ENCODE measurements at places on chromosomes 4 and X.

GRCh38 chr4:136841526-136841925 is 690.8 kb downstream of the PCDH18 start:
- DNase-seq: no peak

DNA sequence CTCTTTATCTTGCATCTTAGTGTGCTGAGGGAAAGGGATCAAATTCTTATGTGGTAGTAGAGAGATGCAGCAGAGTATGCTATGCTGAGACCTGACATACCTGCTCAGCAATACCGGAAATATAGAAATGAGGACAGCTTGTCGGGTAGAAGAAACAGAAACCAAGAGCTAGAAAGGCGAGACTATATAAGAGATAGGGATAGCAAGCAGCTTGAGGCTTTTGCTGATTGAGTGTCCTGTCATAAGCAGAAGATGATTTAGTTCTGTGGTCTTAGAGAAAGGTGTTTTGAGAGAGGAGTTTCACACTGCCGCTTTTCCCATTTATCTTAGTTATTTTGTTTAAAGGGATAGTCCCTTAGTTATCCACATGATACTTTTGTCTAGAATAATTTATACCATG is 31.7 kb downstream of the USP9X start:
- no peak for DNase-seq

DNA sequence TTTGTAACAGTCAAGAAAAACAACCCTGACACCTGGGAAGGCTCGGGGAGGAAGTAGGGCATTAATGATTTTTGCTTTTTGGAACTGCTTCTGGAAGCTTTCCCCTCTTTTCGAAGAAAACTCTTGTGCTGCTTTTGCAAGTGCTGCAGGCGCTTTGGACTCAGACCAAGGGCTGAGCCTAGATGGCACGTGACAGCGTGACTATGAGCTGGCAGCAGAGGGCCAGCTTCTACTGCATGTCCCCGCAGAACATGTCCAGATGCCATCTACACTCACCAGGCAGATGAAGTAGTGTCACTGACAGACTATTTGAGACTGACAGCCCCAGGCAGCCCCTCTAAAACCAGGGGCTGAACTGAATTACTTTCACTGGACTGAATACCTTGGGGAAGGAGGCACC is 6.2 kb downstream of the NR0B1 start:
- DNase-seq: no peak

DNA sequence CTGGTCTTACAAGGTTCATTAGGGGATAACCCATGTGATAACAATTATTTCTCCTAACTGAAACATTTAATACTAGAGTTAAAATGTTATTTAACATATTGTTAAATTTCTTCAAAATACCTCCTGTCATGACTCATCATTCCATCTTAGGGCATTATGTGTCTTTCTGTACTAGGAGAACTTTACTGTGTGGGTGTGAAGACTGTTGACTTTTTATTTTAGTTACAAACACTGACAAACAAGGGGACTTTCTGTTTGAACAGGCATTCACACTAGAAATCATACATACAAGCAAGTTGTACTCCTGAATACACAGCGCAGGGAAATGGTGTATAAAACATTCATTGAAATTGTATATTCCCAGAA is 175.9 kb downstream of the FBXW7 start:
- DNase-seq: no peak

DNA sequence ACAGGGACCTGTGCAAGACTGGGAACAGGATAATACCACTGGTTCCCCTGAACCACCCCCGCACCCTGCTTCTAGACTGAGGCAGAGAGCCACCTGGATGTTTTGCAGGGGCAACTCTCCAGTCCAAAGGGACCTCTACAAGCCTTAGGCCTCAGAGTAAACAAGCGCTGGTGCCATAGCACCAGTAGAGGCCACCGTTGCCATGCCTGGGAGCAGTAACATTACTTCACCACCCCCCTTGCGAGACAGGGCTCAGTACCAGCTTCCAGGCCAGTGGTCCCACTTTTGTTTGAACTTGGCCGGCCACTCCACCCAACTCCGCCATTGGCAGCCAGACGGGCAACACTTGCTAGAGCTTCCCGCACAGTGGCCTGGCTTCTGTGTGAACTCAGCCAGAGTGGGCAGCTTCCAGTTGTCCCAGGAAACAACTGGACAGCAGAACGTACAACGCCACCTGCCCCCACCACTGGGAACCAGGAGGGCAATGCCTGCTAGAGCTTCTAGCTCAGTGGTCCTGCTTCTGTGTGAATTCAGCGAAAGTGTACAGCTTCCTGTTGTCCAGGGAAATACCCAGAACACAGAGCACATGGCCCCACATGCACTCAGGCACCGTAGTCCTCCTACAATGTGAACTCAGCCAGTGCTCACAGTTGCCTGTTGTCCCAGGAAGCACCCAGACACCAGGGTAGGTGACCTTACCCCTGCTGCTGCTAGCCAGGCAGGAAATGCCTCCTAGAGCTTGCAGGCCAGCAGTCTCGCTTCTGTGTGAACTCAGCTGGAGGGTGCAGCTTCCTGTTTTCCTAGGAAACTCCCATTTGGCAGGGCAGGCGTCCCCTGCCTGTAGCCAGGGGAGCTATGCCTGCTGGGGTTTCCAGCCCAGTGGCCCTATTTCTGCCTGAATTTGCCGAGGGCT is 39.9 kb upstream of the PCDH19 start:
- no peak for DNase-seq

GRCh38 chrX:72604112-72604511 is 31.5 kb upstream of the HDAC8 start:
- no peak for DNase-seq

DNA sequence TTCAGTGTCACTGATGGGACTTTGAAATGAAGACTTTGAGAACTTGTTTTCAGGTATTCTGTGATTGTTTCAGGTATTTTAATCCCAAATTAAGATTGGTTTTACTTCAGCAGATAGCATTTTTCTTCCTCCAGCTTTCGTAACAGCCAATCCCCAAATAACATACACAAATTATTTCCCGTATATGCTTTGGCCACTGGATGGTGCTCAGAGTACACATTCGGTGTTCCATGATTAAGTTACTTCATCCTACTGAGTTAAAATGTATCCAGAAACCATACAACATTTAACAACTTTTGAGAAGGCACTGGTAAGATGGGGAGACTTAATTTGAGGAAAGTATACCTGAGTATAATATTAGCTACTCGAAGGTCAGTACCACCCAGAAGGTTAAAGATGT is 233.4 kb upstream of the FAM47A start:
- DNase-seq: no peak

DNA sequence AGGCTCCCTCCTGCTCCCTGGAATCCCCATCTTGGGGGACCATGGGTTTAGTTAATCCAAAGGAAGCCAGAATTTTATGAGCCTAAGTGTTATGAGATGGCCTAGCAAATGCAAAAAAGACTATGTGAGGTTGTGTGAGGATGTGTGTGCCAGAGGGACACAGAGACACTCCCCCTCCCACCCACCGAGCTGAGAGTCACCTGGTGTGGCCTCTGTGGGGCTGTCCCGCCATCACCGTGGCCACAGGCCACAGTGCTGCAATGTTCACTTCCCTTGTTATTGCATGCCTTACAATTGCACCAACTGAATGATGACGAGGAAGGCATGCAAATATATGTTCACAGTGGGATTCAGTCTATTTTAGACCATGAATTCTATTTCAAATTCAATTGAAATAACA is 601 bp upstream of the FGFBP2 start:
- DNase-seq: no peak

GRCh38 chrX:81202943-81203342 is 1.0 kb downstream of the SH3BGRL start:
- no peak for DNase-seq

- DNase-seq: no peak
These were observed 125.0 kb upstream of the TBL1X start for GRCh38 chrX:9339603-9340491.

DNA sequence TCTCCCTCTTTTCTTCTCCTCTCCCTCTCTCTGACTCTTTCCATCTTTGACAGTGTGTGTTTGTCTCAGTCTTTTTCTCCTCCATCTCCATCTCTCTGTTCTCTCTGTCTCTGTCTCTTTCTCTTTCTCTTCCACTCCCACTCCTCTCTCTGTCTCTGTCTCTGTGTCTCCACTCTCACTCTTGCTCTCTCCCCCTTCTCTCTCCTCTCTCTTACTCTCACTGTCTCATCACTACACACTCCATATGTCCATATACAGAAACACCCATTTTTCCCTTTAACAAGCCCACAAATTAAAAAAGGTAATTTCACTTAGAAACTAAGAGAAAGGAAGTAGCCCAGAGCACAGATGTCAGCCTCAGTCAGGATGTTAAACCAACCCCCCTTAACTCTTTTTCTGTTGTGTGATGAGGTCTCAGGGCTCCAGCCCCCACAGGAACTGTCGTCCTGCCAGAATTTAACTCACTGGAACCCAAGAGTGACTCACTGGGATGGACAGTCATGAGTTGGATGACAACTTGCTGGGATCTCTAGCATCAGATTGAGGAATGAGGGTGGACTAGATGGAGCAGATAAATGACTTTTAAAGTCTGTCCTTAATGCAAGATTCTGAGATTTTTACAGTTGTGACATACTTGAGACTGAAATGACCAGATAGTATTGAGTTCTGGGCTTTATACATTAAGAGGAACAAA is 27.5 kb downstream of the OTUD6A start:
- no peak for DNase-seq

DNA sequence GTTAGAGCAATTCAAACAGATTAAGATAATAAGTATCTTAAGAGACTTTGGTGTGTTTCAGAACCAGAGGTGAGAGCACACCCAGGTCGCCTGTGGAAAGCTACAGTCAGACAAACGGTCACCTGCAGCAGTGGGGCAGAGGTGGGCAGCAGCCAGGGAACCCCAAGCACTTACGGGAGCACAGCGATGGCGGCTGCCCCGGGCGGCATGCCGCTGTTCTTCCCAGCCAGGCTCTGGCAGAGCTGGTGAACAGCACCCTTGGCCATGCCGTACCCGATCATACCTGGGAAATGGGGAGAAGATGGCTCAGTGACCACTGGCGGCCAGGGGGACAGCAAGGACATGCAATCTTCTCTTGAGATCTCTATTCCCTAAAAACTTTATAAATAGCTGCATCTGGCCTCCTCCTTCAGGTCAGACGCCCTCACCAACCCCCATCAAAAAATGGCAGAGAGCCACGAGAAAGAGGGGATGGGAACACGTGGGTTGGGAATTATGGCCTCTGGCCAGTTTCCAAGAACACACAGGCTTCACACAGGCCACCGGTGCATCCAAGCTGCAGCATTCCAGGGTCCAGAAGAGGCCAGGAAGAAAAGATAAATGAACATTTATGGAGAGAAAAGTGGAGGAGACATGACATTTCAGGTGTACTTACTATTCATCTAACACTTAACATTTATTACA is 19.7 kb downstream of the QDPR start:
- DNase-seq: no peak

- DNase-seq: no peak
These were observed 137.8 kb downstream of the MID1IP1 start for GRCh38 chrX:38939067-38939466.

DNA sequence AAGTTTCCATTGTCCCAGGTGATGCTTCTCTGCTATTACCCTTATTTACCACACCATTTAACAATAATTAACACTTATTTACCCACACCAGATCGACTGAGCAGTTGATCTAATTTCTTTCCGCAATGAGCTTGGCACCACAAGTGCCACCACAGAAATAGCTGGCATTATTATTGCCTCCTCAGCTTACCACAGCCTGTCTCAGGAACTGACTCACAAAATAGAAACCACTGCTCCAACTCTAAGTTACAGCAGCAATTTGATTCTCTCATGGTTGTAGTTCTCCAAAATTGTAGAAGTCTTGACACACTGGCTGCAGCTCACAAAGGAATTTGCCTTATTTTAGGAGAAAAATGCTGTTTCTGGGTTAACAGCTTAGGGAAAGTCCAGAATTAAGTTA is 22.5 kb downstream of the ZNF721 start:
- DNase-seq: no peak

- DNase-seq: no peak
These were observed 508.7 kb upstream of the HTR2C start for GRCh38 chrX:114075073-114075673.

DNA sequence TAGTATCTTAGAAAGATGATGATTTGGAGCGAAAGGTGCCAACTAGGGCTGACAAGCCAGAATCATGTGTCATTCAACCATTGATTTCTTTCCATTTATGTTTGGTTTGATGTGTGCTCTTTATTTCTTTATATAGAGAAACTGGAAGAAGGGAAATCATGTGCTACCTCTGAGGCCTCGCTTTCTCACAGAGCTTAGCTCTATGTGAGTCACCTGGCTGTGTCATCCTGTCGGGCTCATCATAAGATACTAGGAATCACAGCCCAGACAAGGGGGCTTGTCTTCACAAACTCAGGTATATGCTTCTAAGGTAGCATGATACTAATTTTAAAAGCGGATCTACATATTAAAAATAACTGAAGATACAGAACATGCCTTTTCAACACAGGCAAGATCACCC is 81.7 kb upstream of the GPM6B start:
- no peak for DNase-seq

DNA sequence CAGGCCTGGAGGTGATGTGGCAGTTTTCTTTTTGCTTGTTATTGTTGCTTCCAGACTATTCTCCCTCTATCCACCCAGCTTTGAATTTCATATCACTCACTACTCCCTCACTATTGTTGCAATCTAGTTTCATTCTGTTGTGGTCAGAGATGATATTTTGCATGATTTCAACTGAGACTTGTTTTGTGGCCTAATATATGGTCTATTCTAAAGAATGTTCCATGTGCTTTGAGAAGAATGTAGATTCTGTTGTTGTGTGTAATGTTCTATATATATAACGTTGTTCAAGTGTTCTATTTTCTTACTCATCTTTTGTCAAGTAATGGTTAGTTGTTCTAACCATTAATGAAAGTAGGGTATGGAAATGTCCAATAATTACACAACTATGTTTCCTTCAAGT is 59.0 kb downstream of the THOC2 start:
- DNase-seq: no peak

GRCh38 chrX:11968991-11969390 is 169.3 kb upstream of the FRMPD4 start:
- no peak for DNase-seq

DNA sequence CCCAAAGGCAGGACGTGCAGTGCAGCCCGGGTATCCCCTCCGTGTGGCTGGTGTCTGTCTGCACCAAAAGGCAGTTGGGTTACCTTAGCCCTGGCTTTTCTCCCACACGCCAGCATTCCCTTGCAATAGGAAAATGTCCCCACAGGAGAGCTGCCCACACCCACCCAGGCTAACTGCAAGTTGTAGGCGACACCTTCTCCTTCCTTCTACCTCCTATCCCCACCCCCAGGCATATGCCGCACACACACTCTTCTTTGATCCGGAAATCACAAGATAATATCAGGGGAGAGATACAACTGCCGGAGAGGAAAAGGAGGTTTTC is 444 bp upstream of the APBB2 start:
- no peak for DNase-seq

DNA sequence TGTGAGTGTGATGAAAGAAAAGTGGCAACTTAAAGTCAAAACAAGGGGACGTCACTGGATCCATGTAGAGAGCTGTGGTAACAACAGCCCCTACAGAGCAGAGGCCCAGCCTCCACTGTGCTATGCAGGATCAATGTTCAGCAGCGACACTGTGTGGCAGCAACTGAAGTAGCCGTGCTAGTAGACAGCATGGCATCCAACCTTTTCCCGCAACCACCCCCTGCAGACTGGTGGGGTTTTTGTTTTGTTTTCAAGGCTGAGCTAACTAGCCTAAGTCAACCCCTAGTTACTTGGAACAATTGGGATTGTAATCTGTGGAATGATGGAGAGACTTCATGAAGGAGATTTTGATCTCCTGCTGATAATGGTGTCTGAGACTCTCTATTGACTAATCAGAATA is 44.4 kb upstream of the PPARGC1A start:
- no peak for DNase-seq
